ENCODE measurements at places on chromosomes 4 and X.

GRCh38 chrX:15834053-15834452 lies 20.6 kb downstream of the AP1S2 start:
- DNase-seq, result no peak

DNA sequence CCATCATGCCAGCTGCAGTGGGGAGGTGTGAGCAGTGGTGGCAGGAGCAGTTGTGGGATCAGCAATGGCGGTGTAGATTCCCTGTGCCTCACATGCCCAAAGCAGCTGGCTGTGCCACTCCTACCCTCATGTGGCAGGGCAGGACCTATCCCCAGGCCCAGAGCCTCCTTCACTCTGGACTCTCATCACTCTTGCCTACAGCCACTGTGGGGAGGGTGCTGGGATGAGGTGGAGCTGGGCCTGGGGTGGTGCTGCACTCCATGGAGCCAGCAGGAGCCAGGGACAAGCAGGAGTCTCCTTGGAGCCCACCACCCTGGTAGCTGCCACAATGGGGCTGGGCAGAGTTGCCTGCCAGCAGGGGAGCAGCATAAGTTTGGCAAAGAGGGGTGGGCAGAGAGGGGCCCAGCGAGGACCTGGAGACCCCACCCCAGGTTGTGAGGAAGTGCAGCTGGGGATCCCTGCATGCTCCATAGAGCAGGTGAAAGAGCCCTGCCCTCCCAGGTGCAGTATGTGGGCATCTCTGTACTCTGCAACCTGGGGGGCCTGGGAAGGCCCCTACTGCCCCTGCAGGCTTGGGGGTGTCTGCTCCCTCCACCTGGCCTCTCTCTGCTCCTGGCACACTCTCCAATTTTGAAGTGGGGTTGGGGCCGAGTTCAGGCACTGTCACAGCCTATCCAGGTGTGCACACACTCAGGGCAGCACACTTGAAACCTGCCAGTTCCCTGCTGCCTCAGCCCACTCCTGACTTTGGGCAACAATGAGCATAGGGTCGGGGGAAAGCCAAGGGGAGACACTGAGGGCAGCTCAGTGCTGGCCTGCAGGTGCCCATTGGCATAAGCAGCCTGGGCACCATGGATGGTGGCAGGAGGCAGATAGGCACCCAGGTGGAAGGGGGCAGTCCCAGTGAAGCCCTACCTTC lies 74.0 kb upstream of the INTU start:
- no peak for DNase-seq

DNA sequence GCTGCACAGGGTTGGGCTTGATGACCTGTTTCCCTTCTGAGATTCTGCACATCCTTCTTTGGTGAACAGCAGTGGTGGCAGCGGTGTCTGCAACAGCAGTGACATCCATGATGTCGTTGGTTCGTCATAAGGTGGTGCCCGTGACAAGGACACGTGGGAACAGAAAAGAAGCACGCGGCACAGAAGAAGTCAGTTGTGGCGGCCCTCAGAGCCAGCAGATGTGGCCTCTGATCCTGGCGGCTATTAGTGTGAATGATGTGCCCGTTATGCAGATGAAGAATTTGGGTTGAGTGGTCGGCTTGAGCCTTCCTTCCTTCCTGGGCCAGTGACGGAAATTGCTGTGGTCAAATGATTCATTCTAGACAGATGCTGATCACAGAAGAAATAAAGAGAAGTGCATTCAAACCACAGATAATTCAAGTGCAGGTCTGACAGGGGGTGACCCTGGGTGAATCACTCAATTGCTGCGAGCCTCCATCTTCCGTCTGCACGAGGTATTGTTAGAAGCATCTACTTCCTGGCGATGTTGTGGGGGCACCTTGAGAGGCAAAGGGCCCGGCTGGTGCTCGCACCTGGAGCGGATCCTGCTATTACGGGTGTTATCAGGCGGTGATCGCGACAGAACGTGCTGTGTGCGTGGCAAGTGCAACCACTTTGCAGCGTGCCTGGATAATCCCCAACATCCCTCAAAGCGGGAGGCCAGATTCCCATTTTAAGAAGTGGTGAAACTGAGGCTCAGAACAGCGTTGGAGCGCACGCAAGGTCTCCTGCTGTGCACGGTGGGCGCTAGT lies 215.2 kb upstream of the PSAPL1 start:
- peak; percentile 23 for DNase-seq

DNA sequence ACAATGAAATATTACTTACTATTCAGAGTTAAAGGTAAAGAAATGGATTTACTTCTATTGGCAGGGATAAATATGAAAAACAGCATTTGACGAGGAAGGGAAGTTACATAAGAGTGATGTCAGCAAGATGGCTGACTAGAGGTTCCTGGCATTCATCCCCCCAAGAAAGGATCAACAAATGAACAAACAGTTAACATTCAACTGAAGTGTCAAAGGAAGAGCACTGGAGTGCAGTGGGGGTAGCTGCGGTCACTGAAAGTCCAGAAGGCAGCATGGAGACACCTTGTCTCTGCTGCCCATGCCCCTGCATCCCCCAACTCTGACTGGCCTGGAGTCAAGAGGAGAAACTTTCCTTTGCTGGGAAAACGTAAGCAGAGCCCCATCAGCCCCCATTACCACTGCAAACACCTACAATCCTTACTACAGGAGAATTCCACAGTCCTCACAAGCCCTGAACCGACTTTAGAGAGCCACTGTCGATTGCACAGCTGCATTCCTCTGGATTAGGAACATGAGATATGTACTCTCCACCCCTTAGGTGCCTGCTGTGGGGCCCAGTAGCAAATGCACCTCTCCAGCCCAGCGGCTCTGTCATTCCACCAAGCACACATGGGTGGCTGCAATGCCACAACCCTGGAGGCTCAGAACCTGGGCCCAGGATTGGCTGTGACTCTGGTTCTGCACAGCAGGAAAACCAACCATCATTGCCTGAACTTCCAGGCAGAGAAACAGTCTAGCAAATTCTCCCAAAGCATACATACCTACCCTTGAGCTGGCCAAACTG lies 79.5 kb downstream of the CBR4 start:
- no peak for DNase-seq

DNA sequence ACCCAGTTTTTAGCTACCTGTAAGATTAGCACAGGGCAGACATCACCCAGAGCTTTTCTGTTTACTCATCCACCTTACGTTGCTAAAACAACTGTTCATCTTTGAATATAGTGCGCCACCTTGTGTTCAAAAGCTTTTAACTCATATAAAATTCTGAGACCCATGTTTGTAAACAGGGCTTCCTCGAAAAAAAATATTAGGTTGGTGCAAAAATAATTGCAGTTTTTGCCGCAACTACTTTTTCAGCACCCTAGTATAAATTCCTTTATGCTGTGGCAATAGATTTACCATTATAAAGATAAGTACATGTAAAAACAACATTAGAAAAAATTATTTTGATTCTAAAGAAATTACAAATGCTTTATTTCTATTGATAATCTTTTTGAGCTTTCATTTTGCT lies 147.9 kb downstream of the LRBA start:
- DNase-seq, result no peak

DNA sequence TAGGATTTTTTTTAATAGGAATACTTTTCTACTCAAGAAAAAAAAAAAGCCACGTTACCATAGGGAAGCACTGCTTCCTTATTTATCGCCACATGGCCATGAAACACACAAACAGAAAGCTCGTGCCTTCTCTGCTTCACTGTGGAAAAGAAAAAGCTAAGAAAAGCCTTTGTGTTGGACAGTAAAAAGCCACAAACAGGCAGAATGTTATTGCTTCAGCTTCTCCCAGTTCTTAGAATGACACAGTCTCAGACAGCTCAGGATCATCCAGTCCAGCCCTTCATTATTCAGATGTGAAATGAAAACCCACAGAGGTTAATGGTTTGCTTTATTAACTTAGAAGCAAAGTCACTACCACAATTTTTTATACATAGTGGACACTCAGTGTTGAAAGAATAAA lies 181.6 kb upstream of the NOCT start:
- no peak for DNase-seq

DNA sequence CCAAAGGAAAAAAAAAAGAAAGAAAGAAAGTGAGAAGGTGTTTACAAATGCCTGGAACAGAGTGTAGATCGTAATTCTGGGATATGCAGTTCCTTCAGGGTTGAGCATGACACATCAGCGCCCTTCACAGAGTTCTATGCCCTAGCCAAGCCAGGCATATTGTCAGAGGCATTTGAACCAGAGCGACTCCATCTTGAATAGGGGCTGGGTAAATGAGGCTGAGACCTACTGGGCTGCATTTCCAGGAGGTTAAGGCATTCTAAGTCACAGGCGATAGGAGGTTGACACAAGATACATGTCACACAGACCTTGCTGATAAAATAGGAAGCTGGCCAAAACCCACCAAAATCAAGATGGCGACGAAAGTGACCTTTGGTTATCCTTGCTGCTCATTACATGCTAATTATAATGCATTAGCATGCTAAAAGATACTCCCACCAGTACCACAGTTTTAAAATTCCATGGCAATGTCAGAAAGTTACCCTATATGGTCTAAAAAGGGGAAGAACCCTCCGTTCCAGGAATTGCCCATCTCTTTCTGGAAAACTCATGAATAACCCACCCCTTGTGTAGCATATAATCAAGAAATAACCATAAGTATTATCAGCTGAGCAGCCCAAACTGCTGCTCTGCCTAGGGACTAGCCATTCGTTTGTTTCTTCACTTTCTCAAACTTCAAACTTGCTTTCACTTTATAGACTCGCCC lies 23.5 kb upstream of the LRBA start:
- no peak for DNase-seq

DNA sequence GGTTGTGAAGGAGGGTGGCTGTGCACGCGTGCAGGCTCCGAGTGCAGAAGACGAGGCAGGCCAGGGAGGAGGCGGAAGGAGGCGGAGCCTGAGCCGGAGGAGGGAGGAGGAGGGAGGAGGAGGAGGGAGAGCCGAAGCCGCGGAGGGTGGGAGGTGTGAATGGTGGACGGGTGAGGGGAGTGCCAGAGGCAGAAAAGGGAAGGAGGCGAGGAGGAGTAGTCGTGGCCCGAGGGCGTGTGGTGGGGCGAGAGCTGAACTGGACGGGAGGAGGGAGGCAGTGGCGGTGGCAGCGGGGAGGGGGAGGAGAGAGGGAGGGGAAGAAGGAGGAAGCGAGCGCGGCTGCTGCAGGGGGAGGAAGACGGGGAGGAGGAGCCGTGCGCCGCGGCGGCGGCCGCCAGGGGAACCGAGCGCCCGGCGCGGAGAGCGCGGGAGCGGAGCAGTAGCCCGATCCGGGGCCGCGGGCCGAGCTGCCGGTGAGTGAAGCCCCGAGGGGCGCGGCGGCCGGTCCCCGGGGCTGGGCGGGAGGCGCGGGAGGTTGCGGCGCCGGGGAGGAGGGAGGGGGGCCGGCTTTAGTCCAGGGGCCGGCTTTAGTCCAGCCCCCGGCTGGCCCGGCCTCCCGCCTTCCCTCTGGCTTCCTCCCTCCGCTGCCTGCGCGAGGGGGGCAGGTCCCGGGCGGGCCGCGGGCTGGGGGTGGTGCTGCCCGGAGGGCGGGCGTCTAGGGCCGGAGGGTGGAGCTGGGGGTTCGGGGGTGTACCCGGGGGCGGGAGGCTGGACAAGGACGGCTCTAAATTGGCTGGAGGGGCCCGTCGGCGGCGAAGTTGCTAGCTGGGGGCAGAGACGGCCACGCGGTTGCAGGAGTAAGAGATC lies at the start of gene TMEM164:
TSS of gene TMEM164 (plus strand) at position 815 of the 867 bp plus-strand sequence. CDS start 661 bp downstream, outside the sequence.
- peak; percentile 43 for DNase-seq

- DNase-seq, result no peak
Observed at GRCh38 chr4:40232610-40233009, 35.8 kb downstream of the RHOH start.

DNA sequence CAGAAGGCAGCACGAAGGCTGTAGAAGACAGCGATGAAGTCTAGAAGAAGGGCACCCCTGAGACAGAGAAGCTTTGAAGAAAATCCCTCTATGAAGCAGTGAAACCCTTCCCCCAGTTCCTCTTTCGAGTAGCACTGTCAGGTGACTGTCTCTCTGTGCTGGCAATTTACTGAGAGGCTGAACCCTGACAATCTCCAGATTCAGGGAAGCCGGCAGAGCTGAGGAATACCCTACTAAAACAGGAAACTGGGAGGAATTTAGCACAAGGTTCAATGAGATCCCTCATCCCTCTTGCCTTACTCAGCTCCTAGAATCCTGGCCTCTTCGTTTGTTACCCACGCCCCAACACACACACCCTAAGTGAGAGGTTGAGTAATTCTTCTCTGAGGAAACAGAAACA lies 239.7 kb upstream of the NOCT start:
- no peak for DNase-seq

- DNase-seq, result no peak
Observed at GRCh38 chrX:15448010-15448639, 45.0 kb downstream of the PIR start.

DNA sequence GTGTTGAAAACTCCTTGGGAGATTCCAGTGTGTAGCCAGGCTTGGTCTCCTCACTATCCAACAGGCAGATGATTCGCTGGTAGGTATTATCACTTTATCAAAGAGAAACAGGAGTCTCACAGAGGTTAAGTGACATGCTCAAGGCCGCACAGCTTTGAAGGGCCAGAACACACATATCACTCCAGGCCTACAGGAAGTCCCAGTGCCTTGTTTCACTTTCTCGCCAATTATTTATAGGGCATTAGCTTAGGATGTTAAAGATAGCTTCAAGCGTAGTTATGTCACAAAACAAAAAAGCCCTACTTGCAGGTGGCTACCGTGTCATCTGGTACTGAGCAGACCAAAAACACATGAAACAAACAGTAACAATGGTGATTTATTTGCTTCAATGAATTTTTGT lies 13.2 kb downstream of the ATP8A1 start:
- DNase-seq, result no peak

- no peak for DNase-seq
Observed at GRCh38 chrX:42837101-42837726, 59.3 kb upstream of the PPP1R2C start.

DNA sequence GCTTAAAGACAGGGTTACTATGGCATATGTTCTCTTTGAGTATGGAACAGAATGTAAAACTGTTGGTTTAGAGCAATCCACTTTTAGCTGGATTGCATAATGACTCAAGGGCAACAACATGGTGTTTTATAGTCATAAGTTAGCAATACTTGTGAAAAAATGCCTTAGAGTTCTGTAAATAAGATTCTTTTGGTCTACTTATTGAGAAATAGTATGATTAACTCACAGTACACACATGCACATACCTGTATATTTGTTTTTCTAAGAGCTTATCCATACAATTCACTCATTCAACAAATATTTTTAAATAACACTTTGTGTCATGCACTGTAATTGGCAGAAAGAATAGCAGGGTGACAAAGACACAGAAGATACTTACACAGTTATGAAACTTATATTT lies 1415.5 kb downstream of the PCDH7 start:
- no peak for DNase-seq

DNA sequence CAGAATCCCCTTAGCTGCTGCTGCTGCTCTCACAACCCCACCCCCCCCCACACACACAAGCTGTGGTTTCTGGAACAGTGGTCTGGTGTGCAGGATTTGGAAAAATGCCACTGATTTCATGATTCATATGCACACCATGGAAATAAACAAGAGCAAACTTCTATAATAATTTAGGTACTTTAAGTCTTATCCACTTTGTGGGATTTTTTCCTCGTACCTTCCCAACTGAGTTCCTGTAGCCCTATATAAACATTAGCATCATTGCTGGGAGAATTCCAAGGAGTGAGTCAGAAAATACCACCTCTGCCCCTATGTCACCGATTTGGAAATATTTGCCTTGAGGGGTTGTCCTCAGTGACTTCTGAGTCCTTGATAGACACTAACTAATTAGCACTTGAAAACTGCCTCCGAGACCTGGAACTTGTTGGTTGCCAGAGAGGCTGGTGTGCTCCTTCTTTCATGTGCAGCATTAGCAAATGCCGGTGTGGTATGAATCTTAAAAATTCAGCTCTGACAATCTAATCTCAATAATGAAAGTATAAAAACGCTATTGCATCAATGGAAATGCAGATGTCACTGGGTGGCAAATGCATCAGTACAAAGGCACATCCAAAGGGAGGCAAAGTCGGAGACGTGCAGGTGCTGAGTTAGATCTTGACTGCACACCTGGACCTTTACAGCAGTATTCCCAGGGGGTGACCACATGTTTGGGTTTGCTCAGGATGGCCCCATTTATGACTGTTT lies 61.8 kb downstream of the CPE start:
- DNase-seq, result no peak

Data from stimulated activated CD8-positive, alpha-beta memory T cell treated with anti-CD3 and anti-CD28 coated beads, Interleukin-4, amount 100 ng/mL, for 1 hour (primary cell).